Activated CD8-positive, alpha-beta memory T cell treated with anti-CD3 and anti-CD28 coated beads, Interleukin-2, amount 10 ng/mL, durations not matched to agents 7 days and 5 days (primary cell): ENCODE measurements at places on chromosomes 7 and 10. TPM values are rescaled to one million over a fixed set of nuclear protein-coding genes. Genes with fewer than 3 reads are reported as not detected.

GPR85 gene
- total RNA-seq = not detected

SNX10 gene
- 42.8 TPM for total RNA-seq

GRCh38 chr10:44402465-44403195 is 17.7 kb upstream of the CXCL12 start:
- no peak overlapping the region for H3K27ac ChIP-seq
- H3K4me3 ChIP-seq = no peak overlapping the region
- peak; percentile 7 for DNase-seq
- H3K4me1 ChIP-seq = no peaks in the 10 kb centered on the region

GRCh38 chr7:106793015-106793975 is 71.8 kb upstream of the PIK3CG start:
- no peak for DNase-seq
- no peak overlapping the region for H3K4me3 ChIP-seq
- H3K27ac ChIP-seq = no peak overlapping the region
- H3K36me3 ChIP-seq = peaks cover 2% of the 10 kb centered on the region

DNA sequence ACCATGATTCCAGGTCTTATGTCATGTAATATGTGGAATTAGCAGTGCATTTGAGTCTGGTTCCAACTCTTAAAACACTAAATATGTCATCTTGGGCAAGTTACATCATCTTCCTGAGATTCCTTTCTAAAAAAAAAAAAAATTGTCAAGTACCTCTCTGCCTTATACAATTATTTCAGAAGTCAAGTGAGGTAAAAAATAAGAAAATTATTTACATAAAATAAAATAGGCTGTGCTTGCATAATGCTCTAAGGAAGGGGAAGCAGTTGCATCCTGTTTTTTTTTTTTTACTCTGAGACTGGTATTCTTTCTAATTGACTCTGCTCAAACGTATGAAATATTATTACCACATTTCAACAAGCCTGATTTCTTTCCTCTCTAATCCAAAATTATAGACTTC is 55.1 kb upstream of the SEMA3A start:
- H3K4me3 ChIP-seq = no peak overlapping the region
- DNase-seq = no peak
- no peaks in the 10 kb centered on the region for H3K27me3 ChIP-seq
- H3K4me1 ChIP-seq = no peaks in the 10 kb centered on the region

DNA sequence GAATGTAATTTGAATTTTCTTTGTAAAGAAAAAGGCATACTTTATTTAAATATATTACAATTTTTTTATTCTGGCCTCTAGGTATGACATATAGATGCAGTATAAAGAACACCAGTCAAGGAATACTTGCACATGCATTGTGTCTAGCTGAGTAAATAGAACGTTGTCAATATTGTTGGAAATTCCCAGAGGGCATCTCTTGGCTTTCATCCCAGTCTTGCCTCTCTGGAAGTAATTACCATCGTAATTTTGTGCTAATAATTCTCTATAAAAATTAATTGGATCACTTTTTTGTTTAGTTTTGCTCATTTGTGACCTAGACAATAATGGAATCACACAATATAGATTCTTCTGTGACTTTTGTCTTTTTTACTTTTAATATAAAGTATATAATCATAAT is 1052.3 kb upstream of the CELF2 start:
- no peaks in the 10 kb centered on the region for H3K27me3 ChIP-seq
- no peak for DNase-seq
- H3K4me3 ChIP-seq = no peak overlapping the region
- H3K4me1 ChIP-seq = no peaks in the 10 kb centered on the region
- H3K27ac ChIP-seq = no peak overlapping the region
- no peaks in the 10 kb centered on the region for H3K36me3 ChIP-seq

DNA sequence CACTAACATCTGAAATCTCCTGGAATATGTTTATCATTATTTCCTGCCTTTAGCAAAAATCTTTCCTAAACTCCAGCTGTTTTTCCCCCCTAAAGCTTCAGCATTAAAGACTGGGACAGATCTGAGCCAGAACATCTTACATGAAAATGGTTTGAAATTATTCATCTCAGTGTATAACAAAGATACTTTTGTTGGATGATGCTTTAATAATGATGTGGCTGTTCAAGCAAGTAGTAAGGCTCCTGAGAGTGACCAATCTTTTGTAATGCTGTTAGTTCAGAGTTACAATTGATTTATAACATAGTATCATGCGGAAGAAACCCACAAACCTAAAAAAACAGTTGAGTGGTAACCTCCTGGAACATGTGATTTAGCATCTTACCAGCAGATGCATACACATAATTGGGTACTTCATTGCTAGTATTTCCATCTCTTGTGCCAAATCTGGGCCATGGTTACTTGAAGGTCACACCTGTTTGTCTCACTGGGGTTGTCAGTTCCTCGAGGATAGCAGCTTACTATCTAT is 1.5 kb downstream of the BZW2 start:
- peak overlapping the region; percentile 82 for H3K27ac ChIP-seq
- H3K4me3 ChIP-seq = peak overlapping the region; percentile 86
- H3K27me3 ChIP-seq = no peaks in the 10 kb centered on the region
- H3K36me3 ChIP-seq = peaks cover 10% of the 10 kb centered on the region
- H3K4me1 ChIP-seq = peaks cover 67% of the 10 kb centered on the region

DNA sequence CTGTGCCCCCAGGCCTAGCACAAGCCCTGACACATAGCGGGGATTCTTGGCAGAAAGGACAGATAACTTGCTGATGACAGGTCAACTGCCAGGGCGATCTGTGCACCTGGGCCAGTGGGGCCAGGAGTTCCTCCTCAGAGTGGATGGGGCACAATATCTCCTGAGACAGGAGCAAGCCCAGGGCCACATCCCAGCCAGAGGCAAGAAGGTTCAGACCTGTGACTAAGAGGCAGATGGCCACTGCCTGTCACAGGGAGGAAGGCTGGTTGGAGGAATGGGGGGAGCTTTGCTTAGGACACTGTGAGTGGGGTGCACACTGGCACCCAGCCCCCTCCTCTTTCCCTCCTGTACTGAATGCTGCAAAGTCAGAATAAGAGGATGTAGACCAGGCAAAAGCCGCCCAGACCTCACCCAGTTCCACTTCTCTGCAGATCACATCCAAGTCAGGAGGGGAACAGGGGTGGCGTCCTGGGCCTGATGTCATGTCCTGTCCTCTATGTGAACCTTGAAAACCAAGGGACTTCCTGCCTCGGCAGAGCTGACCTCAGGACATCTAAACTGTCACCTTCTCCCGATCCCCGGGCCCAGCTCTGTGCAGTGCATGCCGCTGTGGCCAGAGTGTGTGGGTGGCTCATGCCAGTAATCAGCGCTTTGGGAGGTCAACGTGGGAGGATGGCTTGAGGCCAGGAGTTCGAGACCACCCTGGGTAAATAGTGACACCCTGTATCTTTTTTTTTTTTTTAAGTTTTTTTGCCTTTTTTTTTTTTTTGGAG is 1.3 kb downstream of the GUSB start:
- peak; percentile 91 for DNase-seq
- peaks cover 6% of the 10 kb centered on the region for H3K4me1 ChIP-seq
- H3K27me3 ChIP-seq = no peaks in the 10 kb centered on the region
- H3K27ac ChIP-seq = peak overlapping the region; percentile 99

DNA sequence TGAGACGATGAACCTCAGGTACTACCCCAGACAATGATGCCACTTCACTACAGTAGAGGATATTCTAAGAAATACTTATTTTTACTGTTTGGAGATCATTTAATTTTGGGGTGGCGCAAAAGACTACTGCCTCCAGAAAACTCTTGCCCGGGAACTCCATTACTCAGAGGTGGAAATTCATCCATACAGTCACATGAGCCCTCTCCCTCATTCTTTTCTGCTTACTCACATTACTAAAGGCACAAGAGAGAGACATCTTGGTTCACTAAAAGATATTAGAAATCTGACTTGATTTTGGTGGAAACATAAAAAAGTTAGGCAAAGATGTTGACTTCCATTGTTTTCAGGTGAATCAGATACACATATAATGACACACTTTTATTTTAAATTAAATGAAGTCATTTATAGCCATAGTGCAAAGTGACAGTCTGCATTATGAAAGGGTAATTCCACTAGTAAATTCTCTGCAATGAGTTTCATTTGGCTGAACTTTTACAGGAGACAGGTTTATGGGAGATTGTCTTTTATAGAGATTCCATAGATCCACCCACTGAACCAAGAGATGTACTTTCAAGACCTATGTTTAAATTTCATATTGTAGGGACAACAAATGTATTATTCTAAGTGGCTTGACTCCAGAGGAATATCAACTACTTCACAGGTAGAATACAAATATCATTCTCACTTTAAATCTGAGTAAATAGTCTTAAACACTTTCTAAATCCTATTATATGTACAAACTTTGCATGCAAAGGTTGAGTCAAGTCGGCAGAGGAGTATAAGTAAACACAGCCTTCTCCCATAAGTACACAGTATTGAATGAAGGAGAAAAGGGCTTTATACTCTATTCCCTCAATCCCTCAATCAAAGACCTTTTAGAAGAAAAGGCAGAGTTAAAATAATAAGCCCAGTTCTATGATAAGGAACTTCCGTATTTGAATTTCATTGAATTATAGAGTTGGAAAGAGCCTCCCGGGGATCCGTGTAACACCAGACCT is 18.8 kb downstream of the NEBL start:
- H3K36me3 ChIP-seq = no peaks in the 10 kb centered on the region
- no peak overlapping the region for H3K27ac ChIP-seq
- no peak overlapping the region for H3K4me3 ChIP-seq
- no peaks in the 10 kb centered on the region for H3K4me1 ChIP-seq
- H3K27me3 ChIP-seq = no peaks in the 10 kb centered on the region

DNA sequence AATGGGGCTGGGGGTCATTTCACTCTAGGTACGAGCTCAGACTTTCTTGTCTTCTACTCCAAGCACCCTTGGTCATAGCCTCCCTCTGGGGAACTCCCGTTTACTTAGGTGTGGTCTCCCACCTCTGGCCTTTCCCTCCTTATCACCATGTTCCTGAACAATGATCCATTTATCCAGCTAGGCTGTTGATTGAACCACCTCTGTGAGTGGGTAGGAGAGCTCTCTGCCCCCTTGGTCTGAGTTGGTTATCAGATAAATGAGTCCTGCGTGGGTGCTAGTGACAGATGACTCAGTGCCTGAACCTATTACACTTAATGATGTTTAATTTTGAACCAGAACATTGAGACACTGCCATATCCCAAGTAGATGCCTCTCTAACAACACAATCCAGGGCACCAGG is 9.4 kb downstream of the BLNK start:
- H3K4me1 ChIP-seq = no peaks in the 10 kb centered on the region
- no peaks in the 10 kb centered on the region for H3K36me3 ChIP-seq
- H3K4me3 ChIP-seq = no peak overlapping the region
- peaks cover 24% of the 10 kb centered on the region for H3K27me3 ChIP-seq
- no peak overlapping the region for H3K27ac ChIP-seq

- H3K27me3 ChIP-seq = no peaks in the 10 kb centered on the region
- peaks cover 58% of the 10 kb centered on the region for H3K36me3 ChIP-seq
- H3K27ac ChIP-seq = no peak overlapping the region
- peaks cover 47% of the 10 kb centered on the region for H3K4me1 ChIP-seq
- no peak overlapping the region for H3K4me3 ChIP-seq
These were observed 17.6 kb downstream of the LRRN3 start for GRCh38 chr7:111108496-111108895.

GRCh38 chr10:80530251-80530650 is 7.5 kb upstream of the SH2D4B start:
- H3K27ac ChIP-seq = peak overlapping the region; percentile 93
- peaks cover 15% of the 10 kb centered on the region for H3K36me3 ChIP-seq
- H3K4me3 ChIP-seq = peak overlapping the region; percentile 44
- H3K27me3 ChIP-seq = no peaks in the 10 kb centered on the region

DNA sequence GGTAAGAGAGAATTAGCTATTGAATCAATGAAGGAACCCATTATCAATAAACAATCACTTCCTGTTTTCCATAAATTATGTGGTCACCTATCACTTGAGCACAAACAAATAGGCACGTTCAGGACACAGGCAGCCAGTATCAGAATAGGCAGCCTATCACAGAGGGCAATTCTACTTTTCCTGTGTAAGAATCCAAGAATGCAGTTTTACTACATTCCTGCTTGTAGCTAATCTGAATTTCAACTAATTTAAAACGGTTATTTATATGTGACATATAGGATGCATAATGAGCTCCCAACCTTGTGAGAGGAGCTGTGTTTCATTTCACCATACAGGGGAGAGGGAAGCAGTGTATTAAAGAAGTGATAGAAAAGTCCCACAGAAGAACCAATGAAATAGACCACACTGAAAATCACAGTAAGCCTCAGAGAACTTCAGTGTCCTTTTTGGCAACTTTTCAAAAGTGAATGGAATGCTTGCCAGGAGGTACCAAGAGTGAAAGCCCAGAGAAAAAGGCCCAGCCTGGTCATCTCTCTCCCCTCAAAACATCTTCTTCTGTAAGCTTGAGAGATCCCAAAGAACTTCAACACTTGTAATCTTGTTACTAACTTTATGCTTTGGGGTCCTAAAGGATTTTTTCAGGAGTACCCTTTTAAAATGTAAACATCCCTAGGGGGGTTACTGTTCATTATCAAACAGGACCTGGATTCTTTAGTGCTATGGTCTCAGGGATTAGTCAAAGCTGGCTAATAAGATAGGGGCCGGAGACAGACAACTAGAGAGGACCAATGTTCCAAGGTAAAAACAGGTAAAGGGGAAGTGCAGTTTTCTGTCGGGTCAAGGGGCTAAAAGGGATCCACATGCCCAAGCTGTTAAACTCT is 1.3 kb downstream of the IMMP2L start:
- H3K27ac ChIP-seq = peak overlapping the region; percentile 72
- H3K36me3 ChIP-seq = peaks cover 17% of the 10 kb centered on the region
- no peaks in the 10 kb centered on the region for H3K27me3 ChIP-seq
- no peak for DNase-seq
- H3K4me1 ChIP-seq = peaks cover 31% of the 10 kb centered on the region

DNA sequence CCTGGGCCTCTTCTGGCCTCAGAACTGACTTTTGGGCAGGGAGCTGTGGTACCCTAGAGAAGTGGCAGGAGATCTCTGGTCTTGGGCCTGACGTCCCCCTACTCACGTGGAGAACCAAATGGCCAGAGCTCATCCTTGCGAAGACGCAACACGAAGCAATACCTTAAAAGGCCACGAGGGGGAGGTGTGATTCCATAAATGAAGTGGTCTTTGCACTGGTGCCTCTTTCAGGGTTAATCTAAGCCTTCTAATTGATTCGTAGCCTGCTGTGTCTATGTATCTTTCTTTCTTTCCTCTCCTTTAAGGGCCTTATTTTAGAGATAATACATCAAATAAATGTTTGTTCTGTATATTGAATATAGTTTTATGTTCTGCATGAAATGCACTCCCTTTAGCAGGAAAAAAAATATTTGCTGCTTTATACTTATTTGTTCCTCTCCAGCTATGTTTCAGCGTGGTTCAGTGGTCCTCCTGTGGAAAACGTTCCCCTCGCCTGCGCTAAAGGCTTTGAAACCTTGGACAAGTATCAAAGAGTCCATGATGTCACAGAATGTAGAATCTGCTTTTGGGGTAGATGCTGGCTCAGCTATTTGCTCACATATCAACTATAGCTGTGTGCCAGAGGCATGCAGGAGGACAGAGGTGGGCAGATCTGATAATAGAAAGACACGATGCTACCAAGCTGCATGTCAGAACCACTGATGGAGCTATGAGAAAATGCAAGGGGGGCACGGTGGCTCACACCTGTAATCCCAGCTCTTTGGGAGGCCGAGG is 41.0 kb downstream of the STRA8 start:
- no peaks in the 10 kb centered on the region for H3K36me3 ChIP-seq
- no peak overlapping the region for H3K27ac ChIP-seq
- H3K27me3 ChIP-seq = peaks cover 12% of the 10 kb centered on the region
- no peak overlapping the region for H3K4me3 ChIP-seq
- H3K4me1 ChIP-seq = no peaks in the 10 kb centered on the region

GRCh38 chr10:69648461-69648860 is 18.4 kb downstream of the FAM241B start:
- peaks cover 20% of the 10 kb centered on the region for H3K4me1 ChIP-seq
- no peak for DNase-seq
- H3K27me3 ChIP-seq = no peaks in the 10 kb centered on the region
